ENCODE measurements at places on chromosomes 5 and 9. TPM values are rescaled to one million over a fixed set of nuclear protein-coding genes. Genes with fewer than 3 reads are reported as not detected.

DNA sequence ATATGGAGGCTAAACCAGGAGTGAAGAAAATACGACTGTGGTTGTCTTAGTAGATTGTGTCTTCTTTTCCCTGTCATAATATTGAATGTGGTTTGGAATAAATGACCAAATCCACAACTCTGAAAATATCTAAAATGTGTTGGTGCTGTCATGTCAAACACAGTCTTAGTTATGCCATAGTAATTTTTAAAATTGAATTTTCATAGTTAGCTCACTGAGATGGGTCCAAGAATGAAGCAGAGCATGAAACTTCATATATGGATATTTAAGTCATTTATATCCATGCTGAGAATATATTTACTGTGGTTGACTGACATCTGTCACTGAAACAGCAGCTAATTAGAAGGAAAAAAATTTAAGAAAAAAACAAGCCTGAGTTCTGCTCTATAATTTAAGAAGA is 260.4 kb upstream of the ATP10B start:
- DNase-seq = no peak

DNA sequence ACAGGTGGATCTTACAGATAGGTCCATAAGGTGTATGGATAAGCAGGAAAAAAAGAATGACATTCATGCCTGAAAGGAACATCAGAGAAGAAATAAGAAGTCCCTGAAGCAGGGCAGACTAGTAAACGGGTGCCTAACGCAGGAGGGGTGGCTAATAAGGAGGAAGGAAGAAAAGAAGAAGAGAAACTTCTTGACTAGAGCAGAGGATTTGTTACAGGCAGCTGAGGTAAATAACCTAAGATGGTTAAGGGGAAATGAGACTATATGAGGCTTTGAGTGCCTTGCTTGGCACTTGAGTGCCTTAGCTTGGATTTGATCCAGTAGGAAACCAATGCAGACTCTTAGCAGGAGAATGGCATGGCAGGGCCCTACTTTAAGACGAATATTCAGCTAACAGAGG is 313.5 kb upstream of the PDE4D start:
- DNase-seq = no peak

Gene TMEM38B
- 13.2 TPM for total RNA-seq

DNA sequence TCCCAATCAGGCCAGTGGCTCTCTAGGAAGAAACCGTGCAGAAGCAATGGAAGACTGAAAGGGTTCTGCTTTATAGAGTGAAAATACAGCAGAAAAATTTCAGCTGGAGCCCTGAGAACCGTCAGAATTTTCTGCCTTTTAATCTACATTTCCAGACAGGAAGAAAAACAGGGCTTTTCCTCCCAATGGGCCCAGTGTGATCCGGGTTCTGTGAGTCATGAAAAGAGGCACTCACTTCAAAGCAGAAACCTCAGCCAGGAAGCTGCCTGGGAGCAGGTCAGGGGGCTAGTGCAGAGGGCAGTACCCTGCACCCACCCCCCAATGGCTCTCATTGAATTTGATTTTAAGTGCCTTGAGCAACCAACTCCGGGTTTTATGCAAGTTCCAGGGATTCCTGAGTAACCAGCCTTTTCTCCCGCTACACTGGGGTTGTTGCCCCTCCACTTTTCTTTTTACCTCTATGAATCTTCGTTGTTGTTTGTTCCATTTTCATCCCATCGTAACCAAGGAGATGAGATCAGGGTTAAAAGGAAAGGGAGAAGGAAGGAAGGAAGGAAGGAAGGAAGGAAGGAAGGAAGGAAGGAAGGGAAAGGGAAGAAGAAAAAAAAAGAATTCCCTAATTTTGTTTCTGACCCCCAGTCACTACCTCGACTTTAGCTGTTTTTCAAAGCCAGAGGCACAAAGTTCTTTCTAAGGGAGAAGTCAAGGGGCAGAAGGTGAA is 1.3 kb downstream of the BARHL1 start:
- no peak for DNase-seq

GRCh38 chr5:172624083-172624995 is 16.7 kb upstream of the NEURL1B start:
- no peak for DNase-seq

DNA sequence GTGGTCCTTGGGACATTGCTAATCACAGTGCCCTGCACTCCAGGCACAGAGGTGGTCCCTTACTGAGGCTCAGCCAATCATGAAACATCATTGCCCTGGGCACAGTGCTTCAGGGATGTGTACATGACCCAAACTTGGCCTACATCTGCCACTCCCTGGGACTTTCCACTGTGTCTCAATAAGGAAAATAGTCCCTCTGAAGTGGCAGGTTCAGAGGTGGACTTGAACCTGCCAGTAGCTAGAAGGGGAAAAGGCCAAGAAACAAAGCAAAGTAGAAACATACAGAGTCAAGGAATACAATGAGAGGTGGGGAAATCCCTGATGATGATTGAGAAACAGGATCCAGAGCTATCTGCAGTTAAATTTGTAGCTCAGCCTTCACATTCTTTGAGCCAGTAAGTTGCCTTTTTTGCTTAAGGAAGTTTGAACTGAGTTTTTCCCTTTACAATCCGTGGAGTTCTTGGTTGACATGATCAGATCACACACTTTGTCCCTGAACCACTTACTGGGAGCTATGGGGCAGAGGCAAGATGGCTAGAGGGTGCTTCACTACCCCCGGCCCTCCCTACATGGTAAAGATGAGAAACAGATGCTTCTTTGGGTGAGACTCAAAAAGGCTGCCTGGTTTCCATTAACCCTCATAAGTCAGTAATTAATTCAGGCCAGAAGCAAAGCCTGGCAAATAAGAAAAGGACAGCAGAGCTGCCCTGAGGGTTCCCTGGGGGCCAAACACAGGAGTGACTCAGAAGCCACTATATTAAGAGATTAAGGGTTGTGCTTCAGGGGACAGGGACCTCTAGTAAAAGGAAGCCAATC is 57.6 kb downstream of the SH3TC2 start:
- DNase-seq = no peak

DNA sequence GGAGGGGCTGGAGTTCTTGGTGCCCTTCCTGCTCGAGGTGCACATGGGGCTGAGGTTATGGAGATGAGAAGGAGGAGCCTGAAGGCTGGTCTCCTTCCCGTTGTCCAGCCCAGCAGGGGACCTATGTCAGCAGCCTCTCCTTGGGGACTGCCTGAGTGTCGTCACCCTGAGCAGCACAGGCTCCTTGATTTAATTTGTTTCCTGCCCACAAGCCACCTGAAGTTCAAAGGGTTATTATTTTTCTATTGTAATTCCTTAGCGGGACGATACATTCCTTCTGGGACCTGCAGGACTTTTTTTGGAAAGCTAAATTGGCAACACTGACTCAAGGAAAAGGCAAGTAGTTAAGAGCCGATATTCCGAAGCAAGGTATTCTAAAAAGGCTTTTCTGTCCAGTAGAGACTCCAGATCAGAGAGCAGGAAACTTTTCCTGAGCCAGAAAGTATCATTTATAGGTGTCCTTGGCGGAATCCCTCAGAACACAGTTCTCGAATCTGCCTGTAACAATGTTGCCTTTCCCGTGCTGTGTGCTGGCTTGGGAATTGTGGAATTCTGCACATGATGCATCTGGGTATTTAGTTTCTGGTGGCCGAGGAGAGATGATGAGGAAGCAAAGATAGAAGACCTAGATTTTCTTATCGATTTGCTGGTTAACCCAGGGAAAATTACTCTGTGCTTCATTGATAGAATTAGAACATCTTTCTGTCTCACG is 55.4 kb downstream of the ARHGAP26 start:
- DNase-seq = no peak
